Breast epithelium (tissue), 4 donors: ENCODE measurements at places on chromosomes 11 and 22.

DNA sequence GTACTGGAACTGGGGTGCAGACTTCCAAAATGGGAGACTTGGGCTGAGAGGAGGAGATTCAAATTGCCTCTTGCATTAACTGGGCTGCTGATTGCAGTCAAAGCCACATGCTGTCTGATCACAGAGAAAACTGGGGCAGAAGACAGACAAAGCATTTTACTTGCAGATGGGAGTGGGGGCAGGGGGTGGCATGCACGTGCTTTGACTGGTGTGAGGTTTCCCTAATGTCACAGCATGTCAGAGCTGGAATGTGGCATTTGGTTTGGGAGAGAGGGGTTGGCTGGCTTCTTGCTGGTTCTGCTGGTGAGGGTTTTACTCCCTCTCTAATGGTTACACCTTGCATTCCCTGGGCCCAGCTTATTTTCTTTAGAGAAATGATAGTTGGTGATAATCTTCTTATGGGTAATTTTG lies 2.9 kb downstream of the TUB start:
- no peak for DNase-seq

- no peak for DNase-seq
Measured at GRCh38 chr11:66333220-66333877, 2.9 kb downstream of the RIN1 start.

DNA sequence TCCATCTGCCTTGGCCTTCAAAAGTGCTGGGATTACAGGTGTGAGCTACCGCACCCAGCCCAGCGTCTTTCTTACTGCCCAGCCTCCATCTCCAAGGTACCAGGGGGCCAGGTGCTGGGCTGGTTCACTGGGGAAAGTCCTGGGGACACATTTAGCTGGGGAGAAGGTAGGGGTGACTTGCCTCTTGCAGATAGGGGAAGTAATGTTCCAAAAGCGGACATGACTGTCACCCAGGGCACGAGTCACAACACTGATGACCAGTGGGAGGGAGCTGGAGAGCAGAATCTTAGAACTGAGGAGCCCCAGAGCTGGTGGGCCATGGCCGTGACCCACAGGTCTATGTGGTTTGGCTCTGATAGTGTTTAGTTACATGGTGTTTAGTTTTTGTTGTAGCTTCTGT lies 2.4 kb upstream of the SLC15A3 start:
- no peak for DNase-seq

DNA sequence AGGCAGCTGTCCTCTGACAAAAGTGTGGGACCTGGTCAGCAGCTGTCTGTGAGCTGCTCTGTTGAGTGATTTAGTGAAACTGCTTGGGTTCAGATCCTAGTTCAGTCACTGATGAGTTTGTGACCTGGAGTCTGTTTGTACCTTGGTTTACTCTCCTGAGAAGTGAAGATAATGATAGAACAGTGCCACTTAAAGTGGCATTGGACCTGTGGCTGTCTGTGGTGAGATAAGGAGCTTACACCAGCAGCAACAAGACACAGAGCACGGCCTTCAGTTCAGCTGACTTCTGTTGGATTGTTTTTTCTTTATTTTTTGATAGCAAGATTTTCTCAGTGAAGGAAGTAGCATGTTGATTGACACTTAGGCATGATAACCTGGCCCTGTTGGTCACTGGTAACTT lies 46.2 kb upstream of the CTTN start:
- DNase-seq, result no peak

GRCh38 chr11:36029616-36030015 lies 85.8 kb downstream of the LDLRAD3 start:
- DNase-seq, result no peak

DNA sequence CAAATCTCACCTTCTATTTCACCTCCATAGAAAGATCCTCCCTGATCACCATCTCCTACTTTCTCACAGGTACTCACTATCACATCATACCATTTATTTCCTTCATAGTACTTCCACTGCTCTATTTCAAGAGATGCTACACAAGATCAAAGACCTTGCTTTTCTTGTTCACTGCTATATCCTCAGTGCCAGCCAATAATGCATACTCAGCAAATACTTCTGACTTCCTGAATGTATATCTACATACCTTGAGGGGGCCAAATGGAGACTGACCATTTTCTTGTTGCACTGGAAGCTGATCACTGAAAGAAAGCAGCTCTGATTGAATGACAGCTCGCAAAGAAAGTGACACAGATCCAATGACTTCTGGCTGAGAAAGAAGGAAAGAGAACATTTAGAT lies 64.7 kb downstream of the C2CD3 start:
- DNase-seq, result no peak

DNA sequence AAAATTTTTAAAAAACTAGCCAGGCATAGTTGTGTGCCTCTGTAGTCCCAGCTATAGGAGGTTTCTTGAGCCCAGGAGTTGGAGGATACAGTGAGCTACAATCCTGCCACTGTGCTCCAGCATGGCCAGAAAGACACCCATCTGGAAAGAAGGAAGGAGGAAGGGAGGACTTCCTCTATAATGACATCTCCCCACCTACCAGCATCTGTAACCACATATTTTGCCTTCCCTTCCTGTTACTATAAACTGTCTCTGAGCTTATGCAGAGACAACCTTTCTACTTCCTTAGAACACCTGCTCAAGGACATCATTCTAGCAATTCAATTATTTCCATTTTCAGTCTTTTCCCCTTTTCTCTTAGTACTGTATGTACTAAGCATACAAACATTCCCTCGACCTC lies 2.2 kb upstream of the NUP160 start:
- DNase-seq, result no peak

- no peak for DNase-seq
Measured at GRCh38 chr11:47035108-47035507, 98.5 kb downstream of the CSTPP1 start.

DNA sequence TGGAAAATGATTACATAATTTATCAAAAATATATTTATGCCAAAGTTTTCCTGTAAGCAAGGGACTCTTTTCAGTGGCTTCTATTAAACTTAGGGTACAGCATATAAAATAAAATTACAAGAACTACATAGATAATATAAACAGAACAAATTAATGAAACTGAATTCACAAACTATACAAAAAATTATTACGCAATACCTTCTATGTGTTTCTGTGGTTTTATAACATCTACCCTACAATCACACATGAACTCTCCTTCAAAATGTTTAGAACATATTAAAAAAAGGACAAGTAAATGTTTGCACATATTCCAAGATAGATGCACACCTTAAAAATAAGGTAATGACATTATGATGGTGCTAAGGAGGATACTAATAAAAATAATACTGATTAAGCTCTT lies 235.9 kb downstream of the CNTN5 start:
- no peak for DNase-seq

- peak; percentile 40 for DNase-seq
Measured at GRCh38 chr22:48744283-48744641, 1083.4 kb downstream of the BRD1 start.

- DNase-seq, result no peak
Measured at GRCh38 chr22:20573833-20574615, 66.6 kb downstream of the MED15 start.

GRCh38 chr11:122521626-122522025 lies 133.9 kb upstream of the UBASH3B start:
- no peak for DNase-seq

- no peak for DNase-seq
Measured at GRCh38 chr11:132456751-132457328, 1075.5 kb downstream of the OPCML start.

- no peak for DNase-seq
Measured at GRCh38 chr11:21561581-21561980, 631.3 kb upstream of the ANO5 start.

DNA sequence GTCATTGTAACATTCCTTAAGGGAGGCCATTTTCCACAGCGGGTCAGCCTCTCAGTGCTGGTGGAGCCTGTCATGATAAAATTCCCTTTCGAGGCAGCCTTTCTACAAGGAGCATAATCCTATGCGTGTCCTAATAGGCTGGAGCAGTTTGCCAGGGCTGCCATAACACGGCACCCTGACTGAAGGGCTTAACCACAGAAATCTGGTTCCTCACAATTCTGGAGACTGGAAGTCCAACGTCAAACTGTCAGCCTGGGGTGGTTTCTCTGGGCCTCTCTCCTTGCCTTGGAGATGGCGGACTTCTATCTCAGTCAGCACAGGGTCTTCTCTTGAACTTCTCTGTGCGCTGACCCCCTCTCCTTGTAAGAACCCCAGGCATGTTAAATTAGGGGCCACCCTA lies 1.4 kb upstream of the RGL4 start:
- no peak for DNase-seq

GRCh38 chr11:11415901-11416300 lies 62.9 kb upstream of the CSNK2A3 start:
- no peak for DNase-seq

GRCh38 chr11:69079661-69080256 lies 31.0 kb downstream of the TPCN2 start:
- no peak for DNase-seq

DNA sequence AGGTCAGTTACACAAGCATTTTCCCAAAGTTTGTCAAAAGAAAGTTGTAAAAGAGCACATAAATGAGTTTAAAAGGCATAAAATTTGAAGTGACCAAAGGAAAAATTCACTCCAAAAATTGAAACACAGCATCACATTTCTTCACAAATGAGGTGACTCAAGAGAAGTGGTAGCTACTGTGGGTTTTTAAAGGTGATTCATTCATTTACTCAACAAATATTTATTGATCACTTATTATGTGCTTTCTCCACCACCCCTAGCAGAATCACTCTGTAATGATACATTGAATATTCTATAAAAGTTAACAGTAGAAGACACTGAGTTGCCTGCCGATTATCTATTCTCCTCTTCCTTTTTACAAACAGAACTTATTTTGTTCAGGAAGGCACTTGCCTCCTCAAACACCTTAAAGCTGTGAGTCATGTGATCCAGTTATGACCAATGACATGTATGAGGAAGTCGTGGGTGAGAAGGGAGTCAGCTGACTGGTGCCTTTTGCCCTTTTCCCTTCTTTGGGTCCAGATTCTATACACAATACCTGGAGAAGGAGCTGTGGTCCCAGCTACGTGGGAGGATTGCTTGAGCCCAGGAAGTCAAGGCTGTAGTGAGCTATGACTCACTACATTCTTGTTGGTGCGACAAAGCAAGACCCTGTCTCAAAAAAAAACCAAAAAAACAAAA lies 67.7 kb upstream of the CLNS1A start:
- DNase-seq, result no peak

GRCh38 chr11:68870470-68870869 lies 28.8 kb upstream of the CPT1A start:
- no peak for DNase-seq

DNA sequence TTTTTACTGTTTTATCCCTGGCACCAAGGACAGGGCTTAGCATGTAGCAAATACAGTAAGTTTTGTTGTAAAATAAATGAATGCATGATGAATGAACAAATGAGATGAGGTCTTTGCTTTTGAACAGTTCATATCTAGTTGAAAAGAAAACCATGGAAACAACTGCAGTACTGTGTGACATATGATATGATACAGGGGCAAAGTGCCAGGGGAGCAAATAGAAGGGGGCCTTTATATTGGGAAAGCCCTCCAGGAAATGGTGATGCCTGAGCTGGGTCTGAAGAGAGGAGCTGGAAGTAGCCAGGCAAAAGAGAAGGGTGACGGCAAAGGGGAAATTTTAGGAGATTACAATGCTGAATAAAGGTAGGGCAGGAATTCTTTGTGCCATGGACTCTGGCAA lies 63.8 kb upstream of the UCP3 start:
- no peak for DNase-seq

- DNase-seq, result no peak
Measured at GRCh38 chr11:120773501-120774031, 250.3 kb upstream of the TBCEL start.

GRCh38 chr11:9219572-9219971 lies 45.6 kb downstream of the DENND5A start:
- DNase-seq, result no peak

DNA sequence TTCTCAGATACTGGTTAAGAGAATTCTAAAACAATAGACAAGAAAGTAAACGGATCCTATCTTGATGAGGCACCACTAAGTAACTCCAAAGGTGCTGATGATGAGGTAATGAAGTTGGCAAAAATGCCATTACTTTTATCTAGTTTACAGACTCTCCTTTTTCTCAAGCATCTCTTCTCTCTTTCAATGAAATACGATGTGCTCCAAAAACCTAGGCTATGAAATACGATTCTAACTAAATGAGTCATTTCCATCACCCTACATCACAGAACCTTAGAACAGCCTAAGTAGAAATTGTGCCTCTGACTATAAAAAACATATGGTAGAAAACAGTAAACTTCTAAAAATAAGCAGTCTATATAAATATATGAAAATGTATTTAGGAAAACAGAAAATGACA lies 58.9 kb upstream of the ARHGAP32 start:
- no peak for DNase-seq

- DNase-seq, result no peak
Measured at GRCh38 chr11:120578596-120579154, 67.1 kb downstream of the GRIK4 start.

- no peak for DNase-seq
Measured at GRCh38 chr22:45009606-45010531, at the start of gene PHF21B. PHF21B (minus strand) TSS chr22:45010005; CDS start chr22:45009549, 456 bp downstream.

DNA sequence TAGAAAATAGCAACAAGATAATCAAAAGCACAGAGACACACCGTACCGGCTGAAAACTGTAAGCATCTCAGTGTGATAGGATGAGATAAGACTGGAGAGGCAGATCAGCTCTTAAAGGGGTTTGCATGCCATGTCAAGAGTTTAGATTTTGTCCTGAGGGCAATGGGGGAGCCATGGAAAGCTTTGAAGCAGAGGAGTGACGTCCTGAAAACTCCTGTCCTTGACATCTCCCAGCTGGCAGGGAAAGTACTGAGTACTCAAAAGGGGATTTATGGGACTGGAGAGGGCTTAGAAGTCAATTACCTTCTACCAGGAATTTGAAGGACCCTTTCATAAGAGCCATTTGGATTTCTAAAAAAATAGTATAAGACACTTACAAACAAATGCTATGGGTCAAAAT lies 420.5 kb upstream of the NARS2 start:
- DNase-seq, result no peak

GRCh38 chr11:73566422-73566821 lies 31.5 kb downstream of the FAM168A start:
- no peak for DNase-seq

GRCh38 chr22:31079095-31079642 lies 1.9 kb upstream of the SMTN start:
- no peak for DNase-seq

GRCh38 chr11:9576701-9577381 lies 3.4 kb downstream of the WEE1 start:
- no peak for DNase-seq

GRCh38 chr11:134120921-134121526 lies 52.2 kb downstream of the JAM3 start:
- no peak for DNase-seq

- DNase-seq, result no peak
Measured at GRCh38 chr11:12941671-12942070, 67.4 kb upstream of the RASSF10 start.

- DNase-seq, result no peak
Measured at GRCh38 chr11:88105951-88106350, 69.3 kb downstream of the RAB38 start.
